ENCODE measurements at places on chromosomes 7 and 10.
A peak's percentile ranks its signal among the peaks of the same experiment; 100 is the strongest.

DNA sequence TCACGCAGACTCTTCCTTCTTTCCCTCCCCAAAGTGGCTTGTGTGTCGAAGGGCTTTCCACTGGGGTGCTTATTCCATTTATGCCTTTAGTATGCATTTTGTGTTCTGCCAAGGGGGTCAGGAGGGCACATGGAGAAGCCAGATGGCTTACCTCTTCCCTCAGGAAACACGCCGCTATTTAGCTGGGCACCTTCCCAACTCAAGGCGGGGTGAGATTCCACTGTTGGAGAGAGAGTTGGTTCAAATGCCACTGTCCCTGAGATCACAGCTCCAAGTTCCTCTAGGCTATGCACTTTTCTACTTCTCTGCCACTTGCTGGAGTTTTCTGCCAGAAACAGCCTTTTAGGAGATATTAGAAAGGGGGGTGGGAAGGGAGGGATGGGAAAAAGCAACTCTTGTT lies 1091.8 kb downstream of the LRMDA start:
- DNase-seq = no peak

DNA sequence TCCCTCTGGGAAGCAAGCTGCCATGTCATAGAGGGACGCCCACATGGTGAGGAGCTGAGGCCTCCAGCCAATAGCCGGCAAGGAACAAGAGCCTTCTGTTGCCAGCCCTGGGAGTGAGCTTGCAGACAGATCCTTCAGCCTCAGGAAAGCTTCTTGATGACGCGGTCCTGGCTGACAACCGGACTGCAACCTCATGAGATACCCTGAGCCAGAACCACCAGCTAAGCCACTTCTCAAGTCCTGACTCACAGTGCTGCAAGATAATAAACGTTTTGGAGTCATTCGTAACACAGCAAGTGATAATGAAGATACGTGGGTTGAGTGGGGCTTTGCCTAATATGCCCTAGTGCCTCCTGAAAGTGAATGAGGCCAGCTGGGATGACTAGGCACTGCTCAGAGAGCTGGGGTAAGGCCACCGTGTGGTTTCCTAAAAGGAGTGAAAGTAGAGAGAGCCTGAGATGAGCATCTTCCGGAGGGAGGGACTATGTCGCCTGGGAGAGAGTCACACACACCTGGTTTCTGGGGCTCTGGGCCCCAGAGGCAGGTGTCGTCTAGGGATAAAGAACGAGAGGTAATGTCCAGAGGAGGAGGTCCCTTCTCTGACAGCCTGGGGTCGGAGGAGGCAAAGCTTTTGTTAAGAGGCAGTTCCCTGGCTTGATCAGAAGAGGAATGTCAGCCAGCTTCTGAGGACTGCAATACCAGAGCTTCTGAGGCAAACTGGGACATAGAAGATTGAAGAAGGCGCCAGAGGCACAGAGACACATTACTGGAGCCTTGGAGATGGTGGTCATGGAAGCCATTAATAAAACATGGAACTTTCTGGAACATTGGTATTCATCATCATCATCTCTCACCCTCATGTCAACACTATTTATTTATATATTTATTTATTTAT lies 53.6 kb downstream of the PYROXD2 start:
- peak; percentile 54 for DNase-seq

GRCh38 chr10:13890233-13891127 lies 303.7 kb downstream of the PRPF18 start:
- peak; percentile 65 for DNase-seq

GRCh38 chr7:68547799-68548198 lies 1050.5 kb upstream of the AUTS2 start:
- no peak for DNase-seq

- DNase-seq = no peak
These were observed 225.2 kb upstream of the FZD1 start for GRCh38 chr7:91039033-91039432.

- DNase-seq = no peak
These were observed 520 bp upstream of the WNT2 start for GRCh38 chr7:117323305-117323850.

GRCh38 chr10:131852176-131852822 lies 48.5 kb upstream of the PPP2R2D start:
- DNase-seq = no peak

DNA sequence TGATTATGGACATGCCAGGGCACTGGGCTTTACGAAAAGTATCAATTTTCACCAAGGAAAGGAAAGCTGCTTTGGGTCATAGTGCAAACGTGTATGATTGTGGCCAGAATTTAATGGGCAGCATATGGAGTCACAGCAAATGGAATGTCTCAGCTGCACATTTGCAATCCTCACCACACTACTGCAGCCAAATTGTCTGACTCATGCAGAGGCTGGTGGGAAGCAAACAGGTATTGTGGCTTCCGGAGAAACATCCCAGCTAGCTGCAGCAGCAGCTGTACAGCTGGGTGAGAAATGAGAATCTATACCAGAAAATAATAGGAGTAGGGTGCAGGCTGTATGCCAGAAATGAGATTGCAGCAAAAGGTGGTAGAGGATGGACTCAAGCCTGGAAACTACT lies 374.7 kb upstream of the VWC2 start:
- no peak for DNase-seq

DNA sequence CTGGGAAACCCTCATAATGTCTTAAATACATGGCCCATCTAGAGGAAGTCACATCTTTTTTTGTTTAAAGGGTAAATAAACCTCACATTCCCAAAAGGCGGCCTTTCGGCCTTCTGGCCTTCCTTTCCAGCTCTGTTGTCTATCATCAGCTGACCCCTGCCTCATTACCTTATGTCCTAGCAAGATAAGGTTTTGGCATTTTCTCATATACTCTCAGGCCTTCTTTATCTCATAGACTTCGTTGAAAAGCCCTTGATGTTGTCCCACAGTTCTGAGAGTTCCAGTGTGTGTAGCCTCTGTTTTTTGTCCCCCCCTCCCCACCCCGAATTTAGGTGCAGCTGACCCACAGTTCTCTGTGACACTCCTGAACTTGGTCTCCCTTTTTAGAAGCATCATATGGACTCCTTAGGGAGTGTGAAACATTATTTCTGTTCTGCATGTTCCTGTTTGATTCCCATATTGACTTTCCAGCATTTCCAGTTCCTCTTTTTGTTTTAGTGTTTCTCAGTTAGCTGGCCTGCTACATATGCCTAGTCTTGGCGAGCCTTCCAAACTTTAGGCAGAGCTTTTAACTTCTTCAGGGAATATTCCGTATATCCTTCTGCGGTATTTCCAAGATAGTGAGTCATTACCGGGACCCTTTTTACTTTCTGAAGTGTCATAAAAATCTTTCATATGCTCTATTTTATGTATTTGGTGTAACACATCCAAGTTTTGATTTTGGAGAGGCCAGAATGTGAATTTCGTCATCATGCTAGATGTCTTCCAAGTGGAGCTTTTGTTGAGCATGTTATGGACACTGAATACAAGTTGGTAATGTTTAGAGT lies 138.5 kb downstream of the LRRC4 start:
- DNase-seq = no peak

DNA sequence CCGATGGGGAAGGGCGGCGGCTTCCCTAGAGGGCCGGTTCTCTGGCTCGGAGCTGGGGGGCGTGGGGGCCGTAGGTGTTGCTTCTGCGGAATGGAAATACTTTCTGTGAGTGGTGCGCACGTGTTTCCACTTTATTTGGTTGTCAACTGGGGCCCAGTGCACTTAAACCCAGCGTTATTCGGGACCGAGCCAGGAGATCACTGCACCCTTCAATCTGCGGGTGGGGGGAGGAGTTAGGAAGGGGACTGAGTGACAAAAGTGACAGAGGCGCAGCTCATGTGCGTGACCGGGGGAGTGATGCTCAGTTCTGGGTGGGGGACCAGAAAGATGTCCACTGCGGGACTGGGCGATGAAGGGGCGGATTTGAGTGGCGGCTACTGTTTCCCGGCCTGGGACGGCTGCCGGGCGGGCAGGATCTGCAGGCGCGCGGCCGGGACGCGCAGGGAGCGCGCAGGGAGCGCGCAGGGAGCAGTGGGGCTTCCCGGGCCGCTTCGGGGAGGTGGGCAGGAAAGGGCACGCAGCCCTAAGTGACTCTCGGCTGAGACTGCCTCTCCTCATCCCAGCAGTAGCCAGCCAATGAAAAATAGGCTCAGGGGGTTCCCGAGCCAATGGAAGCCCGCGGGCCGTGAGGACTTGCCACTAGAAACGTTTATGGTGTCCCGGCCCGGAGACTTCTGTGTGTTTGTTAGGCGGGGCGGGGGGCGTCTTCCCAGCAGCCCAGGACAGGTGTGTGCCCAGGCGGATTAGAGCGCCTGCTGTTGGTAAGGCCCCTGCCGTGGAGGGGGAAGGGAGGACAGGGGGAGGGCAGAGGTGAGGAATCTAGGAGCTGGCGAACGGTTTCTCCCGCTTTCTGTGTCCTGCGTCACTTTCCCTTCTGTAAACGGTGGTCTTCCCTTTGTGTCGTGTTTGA lies 54.3 kb upstream of the KDM7A start:
- DNase-seq = peak; percentile 48

- DNase-seq = no peak
These were observed 55.8 kb downstream of the PTN start for GRCh38 chr7:137287651-137288258.

GRCh38 chr10:102593074-102593803 lies 51.0 kb upstream of the TRIM8 start:
- no peak for DNase-seq

DNA sequence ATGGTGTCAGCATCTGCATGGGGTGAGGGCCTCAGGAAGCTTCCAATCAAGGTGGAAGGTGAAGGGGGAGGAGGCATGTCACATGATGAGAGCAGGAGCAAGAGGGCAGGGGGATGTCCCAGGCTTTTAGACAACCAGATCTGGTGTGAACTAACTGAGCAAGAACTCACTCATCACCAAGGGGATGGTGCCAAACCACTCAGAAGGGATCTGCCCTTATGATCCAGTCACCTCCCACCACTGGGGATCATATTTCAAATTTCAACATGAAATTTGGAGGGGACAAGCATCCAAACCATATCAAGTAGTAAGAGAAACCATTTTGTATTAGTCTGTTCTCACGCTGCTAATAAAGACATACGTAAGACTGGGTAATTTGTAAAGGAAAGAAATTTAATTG lies 33.6 kb downstream of the THNSL1 start:
- no peak for DNase-seq

DNA sequence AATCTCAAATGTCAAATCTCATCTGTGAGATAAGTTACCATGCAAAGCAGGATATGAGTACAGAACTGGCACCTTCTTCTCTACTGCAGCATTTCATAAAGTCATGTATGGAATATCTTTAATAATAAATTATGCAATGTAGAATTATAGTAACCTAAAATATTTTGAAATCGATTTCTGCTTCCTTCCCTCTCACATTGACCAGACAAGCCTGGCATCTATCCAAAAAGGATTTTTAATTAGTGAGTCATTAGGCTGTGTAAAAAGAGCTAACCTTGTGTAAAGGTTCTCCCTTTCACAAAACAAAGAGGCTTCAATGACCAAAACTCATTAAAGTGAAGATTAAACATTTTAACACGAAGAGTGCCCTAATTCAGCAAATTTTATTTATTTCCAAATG lies 48.8 kb upstream of the EXOC6 start:
- DNase-seq = no peak

GRCh38 chr7:90607196-90607595 lies 11.1 kb downstream of the CDK14 start:
- DNase-seq = no peak

All from NCI-H2227 treated with DMSO at 0.1 percent for 48 hours (cell line).